EH (cell line): ENCODE measurements at places on chromosomes 6 and 20.

DNA sequence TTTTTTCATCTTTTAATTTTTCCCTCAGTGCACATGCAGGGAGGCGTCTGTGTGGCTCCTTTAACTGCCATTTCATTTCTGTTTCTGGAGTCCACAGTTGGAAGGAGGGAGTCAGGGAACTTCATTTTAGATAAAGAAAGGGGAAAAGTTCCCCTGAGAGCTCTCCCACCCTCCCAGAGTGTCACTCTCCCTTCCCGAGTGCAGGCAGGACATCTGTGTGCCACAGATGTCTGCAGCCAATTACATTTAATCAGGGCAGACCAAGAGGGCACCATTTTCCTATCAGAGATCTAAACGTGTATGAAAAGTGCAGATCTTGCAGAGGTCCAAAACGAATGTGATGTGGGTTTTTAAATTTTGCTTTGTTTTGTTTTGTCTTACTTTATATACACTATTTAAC lies 96.6 kb downstream of the PXDC1 start:
- no peak for DNase-seq

GRCh38 chr20:35801865-35802264 lies 30.1 kb downstream of the PHF20 start:
- no peak for DNase-seq

- DNase-seq = peak; percentile 27
These were observed 6.5 kb downstream of the BTN2A2 start for GRCh38 chr6:26389349-26389894.

DNA sequence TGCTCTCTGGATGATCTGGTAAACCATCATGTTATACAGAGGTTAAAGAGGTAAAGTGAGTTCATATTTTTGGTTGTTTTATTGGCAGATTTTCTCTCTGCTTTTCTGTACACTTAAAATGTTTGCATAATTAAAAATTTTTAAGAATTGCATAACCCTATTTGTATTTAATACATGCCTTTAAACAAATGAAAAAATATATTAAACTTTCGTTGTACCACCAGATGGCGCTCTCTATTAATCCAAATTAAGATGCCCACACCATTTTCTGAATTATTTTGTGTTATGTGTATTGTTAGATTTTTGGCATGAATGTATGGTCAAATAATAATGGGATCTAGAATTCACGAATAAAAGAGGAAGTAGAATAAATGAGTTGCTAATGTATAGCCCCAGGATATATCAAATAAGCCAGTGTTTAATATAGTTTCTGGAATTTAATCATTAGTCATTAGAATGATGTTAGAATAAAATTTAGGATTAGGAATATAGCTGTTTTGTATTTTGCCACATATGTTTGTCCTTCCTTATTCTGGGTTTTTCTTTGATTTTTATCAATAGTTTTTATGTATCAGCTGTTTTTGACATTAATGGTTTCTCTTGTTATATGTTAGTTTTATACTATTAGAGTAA lies 38.9 kb downstream of the SMAP1 start:
- DNase-seq = peak; percentile 44

DNA sequence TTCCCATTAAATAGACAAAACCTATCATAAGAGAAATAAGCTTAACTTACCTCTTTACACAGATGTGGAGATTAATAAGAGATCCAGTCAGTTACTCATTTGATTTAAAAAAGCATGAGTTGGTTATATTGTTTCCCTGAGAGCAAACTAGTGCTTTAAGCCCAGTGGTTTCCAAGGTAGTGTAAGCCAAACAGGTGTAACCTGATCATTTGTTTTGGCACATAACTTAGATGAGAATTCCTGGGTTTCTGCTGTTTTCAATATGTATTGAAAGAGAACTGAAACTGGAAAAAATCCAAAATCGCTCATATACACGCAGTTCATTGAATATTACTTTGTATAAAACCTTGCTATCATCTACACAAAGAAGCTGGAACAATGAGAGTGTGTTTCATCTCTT lies 30.5 kb upstream of the SMIM8 start:
- no peak for DNase-seq

DNA sequence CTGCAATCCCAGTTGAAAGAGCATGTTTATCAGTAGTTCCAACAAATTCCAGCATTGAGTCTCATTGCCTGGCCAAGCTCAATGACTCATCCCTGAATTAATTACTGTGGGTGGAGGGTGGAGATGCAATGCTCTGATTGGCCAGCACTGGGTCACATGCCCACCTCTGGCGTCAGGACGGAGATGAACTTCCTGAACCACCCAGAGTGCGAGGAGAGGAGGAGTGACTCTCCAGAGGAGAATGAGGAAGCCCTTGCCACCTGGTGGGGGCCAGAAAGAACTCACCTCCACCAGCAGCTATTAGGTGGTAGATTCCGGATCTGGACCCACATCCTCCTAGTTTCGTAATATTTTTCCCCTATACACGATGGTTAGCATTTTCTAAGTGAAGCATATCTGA lies 283.9 kb downstream of the TBC1D7 start:
- DNase-seq = peak; percentile 18

GRCh38 chr6:138582573-138582972 lies 83.3 kb upstream of the NHSL1 start:
- peak; percentile 39 for DNase-seq

DNA sequence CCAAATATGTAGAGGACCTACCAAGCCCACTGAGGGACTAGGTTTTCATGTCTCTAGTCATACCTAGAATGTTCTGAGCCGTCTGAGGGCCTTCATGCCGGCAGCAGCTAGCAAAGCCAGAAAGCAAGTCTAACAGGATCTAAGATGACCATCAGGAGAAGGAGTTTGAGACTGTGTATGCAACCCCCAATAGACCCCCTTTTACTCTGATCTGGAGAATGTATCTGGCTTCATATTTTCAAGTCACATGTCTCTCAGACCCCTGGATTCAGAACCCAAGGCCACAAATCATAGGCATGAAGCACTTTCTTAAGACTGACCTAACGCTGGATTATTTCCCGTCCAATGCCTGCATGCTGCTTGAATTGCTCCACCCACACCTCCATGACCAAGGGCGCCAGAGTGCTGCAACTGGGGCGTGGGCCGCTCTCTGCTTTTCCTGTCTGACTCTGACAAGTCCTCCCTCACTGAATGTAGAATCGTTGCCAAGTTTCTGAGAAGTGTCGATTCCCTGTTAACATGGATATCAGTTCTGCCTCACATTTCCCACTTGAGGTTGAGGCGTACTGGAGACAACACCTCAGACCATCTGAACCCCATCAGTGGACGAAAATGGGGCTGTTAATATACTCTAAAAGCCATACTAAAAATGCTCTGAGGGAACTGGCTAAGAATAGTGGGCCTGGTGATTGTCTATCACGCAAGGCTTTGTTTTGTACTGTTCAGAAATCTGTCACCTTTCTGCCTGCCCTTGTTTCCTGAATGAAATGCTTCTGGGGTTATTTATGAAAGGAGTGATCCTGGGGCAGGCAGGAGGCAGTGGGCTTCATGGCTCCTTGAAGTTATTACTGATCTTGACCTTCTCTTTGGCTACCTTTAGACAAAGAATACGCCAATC lies 23.9 kb upstream of the ASXL1 start:
- no peak for DNase-seq

DNA sequence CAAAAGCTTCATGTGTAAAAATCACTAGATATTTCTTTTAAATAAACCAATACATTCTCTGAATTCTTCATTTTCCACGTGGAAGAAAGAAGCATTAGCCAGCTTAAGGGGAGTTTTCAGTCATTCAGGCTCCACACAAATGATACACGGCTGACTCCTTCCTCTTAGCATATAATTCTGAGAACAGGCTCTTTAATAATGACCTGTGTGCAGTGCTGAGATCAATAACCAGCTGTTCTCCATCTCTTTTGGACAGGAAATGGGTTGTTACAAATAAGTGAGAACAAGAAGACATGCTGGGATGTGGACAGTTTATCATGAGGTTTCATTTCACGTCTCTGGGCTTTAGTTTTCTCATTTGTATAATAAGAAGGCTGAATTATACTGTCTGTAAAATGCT lies 146.9 kb upstream of the C6orf118 start:
- DNase-seq = no peak
